ENCODE measurements at places on chromosomes 16 and 17. TPM values are rescaled to one million over a fixed set of nuclear protein-coding genes. Genes with fewer than 3 reads are reported as not detected.
A peak's percentile ranks its signal among the peaks of the same experiment; 100 is the strongest.

CCR7 gene
- total RNA-seq = 196 TPM

PABPN1L gene
- not detected for total RNA-seq

SCRN2 gene
- total RNA-seq = 19.8 TPM

CDT1 gene
- total RNA-seq = 1.2 TPM

TBC1D26 gene
- total RNA-seq = 0.42 TPM

DNA sequence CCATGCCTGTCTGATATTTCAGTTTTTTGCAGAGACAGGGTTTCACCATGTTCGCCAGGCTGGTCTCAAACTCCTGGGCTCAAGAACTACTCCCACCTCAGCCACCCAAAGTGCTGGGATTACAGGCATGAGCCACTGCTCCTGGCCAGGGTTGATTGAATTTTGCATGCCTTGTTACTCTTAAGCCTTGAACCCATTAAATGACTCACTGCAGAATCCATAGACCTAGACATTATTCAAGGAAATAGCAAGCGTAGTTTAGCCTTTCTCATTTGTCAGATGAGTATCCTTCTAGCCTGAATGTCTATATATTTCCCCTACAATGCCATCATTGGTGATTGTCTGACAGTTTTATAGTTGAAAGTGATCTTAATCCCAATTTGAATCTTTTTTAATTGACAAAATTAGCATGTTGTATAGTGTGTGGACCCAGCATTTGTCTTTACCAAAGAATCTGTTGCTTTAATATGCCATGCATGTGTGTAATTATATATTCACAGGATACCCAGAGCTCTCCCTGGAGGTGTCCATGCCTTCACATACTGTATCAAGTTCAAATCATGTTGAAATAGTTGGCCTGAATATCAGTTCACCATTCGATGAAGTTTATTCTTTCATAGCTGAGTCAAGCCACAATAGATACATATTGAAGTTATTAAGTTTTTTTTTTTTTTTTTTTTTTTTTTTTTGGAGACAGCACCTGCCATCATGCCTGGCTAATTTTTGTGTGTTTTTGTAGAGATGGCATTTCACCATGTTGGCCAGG, 321.0 kb downstream of the CPPED1 start:
- no peak for DNase-seq

DNA sequence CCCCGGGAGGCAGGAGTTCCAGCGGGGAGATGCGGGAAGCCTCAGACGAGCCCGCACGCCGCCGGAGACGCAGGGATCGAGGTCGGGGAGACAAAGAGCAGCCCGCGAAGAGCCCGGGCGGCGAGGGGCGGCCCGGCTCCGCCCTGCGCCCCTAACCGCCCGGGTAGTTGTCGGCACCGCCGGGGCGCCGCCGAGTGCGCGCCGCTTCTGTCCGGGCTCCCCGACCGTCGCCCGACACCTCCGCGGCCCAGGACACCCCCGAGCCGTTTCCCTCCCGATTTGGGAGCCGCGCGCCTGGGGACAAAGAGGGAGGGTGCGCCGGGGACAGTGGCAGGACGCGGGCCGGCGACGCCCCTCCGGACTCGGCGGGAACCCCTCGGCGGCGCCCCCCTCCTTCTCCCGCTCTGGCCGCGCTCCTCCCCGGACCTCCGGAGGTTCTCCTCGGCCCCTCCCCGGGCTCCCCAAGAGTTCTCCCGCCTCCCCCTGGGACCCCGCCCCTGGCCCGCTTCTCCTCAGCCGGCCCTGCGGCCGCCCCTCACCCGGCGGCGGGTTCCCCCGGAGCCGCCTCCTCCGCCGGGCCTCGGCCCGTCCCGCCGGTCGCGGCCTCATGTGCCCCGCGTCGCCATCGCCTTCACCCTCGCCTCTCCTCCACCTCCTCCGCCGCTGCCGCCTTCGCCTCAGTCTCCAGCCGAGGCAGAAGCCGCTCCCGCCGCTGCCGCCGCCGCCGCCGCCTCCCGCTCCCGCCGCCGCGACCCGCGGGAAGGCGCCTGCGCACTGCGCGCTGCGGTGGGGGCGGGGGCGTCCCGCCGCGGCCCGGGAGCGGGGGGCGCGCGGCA, at the start of gene GJC1:
TSS of gene GJC1 (minus strand) at position 765 of the 836 bp plus-strand sequence. CDS start 24,470 bp downstream, outside the sequence.
- DNase-seq = no peak

DNA sequence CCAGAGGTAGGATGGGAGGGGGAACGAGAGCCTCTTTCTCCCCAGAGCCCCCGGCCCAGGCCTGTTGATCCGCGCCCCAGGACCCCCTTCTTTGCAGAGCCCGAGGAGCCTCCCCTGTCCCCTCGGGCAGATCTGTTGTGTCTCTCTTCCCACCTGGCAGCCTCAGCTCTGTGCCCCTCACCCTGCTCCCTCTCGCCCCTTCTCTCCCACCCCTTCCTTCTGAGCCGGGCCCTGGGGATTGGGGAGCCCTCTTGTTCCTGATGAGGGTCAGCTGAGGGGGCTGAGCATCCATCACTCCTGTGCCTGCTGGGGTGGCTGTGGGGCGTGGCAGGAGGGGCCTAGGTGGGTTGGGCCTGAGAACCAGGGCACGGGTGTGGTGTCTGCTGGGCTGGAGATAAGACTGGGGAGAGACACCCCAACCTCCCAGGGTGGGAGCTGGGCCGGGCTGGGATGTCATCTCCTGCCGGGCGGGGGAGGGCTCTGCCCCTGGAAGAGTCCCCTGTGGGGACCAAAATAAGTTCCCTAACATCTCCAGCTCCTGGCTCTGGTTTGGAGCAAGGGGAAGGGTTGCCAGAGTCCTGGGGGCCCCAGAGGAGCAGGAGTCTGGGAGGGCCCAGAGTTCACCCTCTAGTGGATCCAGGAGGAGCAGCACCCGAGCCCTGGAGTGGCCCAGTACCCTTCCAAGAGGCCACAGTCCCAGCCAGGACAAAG, 65.4 kb downstream of the MRC2 start:
- DNase-seq = no peak

GRCh38 chr17:39486242-39486641, 25.0 kb downstream of the CDK12 start:
- DNase-seq = no peak

- no peak for DNase-seq
These were observed 1.5 kb upstream of the SPAG7 start for GRCh38 chr17:4969047-4969550.

- DNase-seq = no peak
These were observed 42.2 kb downstream of the VAC14 start for GRCh38 chr16:70758786-70759185.

DNA sequence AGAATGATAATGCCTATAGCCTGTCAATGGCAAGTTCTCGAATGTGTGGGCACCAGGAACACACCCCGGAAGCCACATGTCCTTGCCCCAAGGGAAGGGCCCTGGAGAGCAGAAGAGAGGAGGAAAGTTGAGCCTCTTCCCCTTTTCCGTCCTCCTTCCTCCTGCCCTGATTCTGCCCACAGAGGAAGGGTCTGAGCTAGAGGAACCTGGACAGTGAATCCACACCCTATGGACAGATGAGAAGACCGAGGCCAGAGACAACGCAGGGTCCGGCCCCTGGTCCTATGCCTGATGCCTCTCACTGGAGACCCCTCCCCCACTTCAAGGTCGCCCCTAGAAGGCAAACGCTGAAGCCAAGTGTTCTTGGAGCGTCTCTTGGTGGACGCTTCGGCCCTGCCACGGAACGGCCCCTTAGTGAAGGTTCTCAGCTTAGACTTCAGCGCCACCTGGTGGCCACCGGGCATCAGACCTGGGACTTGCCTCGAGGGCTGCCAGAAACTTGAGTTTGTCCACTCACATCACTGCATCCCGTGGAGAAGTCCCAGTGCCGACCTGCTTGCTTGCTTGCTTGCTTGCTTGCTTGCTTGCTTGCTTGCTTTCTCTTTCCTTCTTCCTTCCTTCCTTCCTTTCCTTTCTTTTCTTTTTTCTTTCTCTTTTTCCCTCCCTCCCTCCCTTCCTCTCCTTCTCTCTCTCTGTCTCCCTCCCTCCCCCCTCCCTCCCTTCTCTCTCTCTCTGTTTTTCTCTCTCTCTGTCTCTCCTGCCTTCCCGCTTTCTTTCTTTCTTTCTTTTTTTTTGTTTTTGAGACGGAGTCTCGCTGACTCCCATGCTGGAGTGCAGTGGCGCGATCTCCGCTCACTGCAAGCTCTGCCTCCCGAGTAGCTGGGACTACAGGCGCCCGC, 20.6 kb upstream of the SPNS3 start:
- DNase-seq = peak; percentile 85

DNA sequence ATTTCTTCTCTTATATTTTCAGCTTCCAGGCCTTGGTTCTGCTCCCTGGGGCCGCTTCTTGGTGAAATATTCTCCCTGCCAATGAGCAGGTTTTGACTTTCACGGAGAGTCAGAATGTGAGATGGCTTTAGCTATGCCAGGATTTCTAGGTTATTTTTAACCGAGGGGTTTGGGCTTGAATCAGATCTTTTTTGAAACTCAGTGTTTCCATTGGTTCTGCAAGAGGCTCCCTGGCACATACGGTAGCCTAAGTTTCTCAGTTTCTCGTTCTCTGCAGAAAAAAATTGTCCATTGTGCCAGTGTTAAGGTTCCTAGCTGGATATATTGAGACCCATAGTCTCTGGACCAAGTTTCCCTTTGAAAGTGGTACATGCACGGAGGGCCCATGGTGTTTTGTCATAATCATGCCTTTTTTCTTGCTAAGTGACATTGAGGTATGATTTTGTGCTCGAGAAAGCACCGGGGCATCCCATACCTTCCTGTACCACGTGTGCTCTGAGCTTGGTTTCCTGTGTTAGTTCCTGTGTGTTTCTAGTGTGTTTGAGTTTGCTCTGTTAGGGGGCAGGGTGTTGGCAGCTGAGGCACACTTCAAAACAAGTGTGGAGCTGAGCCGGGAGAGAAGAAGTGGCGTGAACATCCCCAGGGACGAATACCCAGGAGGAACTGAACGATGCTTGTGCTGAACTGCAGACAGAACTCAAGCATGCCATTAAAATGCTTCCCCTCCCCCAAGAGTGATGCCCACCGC, 127.2 kb downstream of the HS3ST3B1 start:
- DNase-seq = peak; percentile 52

- no peak for DNase-seq
These were observed 8.0 kb upstream of the C16orf96 start for GRCh38 chr16:4548124-4548523.

DNA sequence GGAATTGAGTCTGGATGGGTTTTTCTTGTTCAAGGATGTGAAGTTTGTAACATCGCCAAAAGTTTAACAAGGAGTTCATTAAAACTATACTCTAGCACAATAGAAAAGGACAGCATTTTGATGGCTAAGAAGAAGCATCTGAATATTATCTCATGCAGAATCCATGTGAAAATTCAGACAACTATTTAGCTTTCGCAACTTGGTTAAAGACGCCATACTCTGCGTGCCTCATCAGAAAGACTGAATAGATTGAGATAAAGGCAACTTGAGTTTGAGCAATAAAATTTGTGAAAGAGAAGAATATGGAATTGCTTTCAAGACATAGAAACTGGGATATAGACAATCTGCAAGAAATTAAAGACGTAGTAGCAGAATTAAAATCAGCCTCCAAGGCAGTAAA, 151.1 kb upstream of the MYOCD start:
- no peak for DNase-seq

GRCh38 chr17:43372273-43372911, 26.4 kb upstream of the ARL4D start:
- no peak for DNase-seq

GRCh38 chr16:11072420-11073153, 128.2 kb downstream of the CLEC16A start:
- DNase-seq = no peak

GRCh38 chr17:72021417-72022041, 99.3 kb upstream of the SOX9 start:
- no peak for DNase-seq

DNA sequence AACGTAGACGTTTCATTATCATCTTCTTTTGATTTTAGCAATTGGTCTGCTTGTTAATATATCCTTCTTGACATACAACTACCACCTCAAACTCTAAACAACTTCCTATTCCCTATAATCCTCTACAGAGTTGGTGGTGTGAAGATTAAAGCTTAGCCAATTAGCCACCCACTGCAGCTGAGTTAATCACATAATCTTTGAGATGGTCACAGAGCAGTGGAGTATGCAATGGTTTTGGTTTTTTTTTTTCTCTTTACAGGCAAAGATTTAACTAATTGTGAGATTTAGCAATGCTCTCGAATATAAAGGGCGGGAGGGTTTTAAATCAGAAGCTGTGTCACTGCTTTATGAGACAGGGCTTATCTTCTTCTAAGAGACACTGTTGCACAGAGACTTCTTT, 37.0 kb downstream of the STX8 start:
- no peak for DNase-seq

DNA sequence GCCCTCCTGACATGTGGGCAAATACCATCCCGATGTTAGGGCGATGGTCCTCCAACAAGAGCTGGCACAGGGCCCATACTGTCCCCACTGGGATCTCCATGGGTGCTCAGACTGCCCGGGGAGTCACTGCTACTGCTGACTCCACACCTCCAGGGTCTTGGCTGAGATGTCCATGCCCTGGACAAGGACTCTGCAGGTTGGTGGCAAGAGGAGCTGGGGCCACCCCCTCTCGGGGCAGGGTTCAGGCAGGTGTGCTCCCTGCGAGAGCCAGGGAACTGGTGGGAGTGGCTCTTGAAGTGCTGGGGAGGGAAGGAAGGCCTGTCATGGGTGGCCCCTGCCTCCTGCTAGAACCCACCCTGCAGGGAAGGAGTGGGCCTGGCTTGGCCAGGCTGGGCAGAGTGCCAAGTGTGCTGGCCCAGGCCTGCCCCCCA, 6.4 kb downstream of the CASKIN2 start:
- no peak for DNase-seq

DNA sequence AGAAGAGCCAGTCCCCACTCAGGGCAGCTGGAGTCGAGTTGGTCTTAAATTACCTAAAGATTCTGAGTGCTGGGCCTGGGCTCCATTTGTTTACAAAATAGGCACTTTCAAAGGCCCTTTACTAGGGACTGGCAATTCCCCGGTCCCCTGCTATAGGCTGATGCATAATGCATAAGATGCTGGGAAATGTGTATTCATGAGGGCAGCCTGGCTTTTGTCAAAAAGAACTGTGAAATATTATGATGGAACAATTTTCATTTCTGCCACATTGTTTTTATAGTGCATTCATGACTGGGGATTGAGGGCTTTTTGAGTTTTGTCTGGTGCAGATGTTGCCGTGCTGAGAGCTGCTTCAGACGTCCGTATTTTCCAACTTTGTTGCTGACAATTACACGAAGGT, 617.0 kb upstream of the CDH5 start:
- no peak for DNase-seq

GRCh38 chr17:80260069-80260535, 550 bp upstream of the RNF213 start:
- peak; percentile 68 for DNase-seq

DNA sequence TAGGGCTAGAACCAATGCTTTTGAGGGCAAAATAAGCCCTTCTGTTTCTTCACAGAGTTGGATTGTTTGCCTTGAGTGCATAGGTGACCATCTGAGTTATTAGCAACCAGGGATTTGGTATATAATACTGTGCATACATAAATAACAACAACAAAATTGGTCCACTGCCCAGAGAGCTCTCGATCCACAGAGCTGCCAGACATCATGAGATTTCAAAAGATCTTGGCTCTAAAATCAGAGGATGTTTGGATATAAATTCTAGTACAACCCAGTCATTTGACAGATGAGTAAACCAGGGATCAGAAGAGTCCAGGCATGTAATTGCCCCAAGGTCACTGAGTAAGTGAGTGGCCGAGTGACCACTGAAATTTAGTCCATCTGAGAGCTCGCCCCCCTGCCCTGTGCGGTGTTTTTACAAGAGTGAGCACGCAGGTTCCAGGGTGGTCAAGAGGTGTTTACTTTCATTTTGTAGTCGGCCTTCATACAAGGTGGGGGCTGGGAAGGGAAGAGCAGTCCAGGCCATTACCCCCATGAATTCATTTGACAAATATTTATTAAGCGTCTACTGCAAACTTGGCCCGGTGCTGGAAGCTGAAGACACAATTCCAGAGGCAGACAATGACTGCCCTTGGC, 1.8 kb upstream of the MT2A start:
- DNase-seq = no peak

- no peak for DNase-seq
These were observed 4.5 kb downstream of the MFSD6L start for GRCh38 chr17:8794636-8795035.
